ENCODE measurements at places on chromosomes 1 and 21.
A peak's percentile ranks its signal among the peaks of the same experiment; 100 is the strongest.

DNA sequence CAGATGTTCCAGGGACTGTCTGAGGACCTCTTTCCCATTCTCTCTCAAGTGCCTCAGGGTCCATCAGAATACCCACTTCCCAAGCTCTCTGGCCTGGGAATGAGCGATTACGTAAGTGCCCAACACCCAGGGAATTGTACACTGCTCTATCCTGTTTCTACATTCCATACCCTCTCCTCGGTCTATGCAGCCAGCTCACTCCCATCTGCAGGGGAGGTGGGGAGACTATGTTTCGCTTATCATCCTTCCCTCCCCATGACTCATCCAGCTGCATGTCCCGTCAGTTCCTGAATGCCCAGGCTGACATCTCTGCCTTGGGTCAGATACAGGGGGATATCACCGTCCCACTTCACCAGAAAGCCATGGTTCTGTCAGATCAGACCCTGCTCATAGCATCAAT, 34.5 kb upstream of the CD1D start:
- no peak for DNase-seq

GRCh38 chr1:35390600-35391494, 122.3 kb downstream of the ZMYM4 start:
- no peak for DNase-seq

- DNase-seq, result no peak
These were observed 10.9 kb downstream of the KCNAB2 start for GRCh38 chr1:6056572-6056948.

DNA sequence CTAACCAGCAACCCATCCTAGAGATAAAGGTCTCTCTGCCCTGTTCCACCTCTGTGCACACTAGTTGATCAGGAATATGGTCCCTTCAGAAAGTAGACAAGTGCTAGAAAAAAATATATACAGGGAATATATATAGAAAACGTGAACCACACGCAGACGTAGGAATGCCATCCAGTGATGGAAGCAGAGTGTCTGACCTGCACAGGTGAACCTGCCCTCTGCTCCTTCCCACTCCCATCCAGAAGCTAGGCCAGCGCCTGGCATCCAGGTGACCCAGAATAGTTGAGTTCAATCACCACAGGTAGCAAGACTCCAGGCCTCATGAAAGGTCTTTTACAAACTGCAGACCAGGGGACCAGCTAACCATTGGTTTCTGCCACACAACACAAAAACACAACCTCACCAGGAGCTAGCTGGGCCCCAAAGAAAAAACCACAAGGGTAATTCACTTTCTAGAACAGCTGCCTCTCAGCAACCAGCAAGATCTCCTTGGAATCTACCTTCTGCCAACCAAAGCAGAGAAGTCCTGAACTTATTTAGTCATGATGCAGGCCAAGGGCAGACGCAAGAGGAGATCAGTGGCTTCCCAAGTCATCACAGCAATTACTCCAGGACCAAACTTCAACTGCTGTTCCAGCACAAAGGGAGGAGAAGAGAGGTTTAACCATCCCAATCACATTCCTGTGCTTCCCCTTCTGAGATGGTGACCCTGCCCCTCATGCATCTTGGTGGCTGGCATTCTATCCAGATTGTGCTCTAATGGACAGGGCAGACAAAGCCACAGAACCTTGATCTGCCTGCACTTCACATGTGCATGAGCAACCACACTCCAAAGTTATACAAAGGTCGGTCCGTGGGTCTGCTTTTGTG, 53.0 kb downstream of the GPR161 start:
- DNase-seq, result no peak

DNA sequence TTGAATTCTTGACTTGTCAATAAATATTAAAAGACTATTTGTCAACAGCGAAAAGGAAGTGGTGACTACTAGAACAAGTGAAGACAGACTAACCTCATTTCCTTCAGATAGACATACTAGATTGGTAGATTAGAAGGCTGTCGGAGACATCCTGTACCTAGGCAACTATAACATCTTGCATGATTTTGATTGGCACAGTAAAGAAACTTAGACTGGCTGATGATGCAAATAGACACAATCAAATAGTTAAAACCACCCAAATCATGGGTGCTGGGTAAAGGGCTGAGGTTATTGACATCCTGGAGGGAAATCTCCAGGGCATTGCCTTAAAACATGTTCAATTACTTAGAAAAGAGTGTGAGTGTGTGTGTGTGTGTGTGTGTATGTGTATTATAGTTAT, 85.9 kb upstream of the EDEM3 start:
- no peak for DNase-seq

GRCh38 chr1:109947582-109948284, 36.8 kb upstream of the AHCYL1 start:
- no peak for DNase-seq

DNA sequence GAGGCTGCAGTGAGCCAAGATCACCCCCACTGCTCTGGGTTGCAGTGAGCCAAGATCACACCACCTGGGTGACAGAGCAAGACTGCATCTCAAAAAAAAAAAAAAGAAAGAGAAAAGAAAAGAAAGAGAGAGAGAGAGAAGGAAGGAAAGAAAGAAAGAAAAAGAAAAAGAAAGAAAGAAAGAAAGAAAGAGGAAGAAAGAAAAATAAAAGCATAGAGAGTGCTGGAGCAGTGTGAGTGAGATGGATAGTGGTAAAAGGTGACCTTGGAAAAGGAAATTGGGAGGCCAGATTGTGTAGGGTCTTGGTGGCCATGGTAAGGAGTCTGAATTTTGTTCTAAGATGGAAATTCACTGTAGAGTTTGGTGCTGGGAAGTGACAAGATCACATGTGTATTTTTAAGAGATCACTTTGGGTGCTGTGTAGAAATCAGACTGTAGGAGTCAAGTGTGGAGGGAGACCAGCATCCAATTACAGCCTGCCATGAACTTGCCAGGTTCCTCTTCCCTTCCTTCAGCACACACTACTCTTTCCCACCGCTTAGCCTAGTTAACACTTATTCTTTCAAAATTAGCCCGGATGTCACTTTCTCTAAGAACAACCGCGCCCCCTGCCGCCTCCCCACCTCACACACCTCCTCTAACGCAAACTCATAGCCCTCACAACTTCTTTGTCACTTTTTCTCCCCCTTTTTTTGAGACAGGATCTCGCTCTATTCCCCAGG, 17.9 kb downstream of the MTX1 start:
- peak; percentile 68 for DNase-seq

DNA sequence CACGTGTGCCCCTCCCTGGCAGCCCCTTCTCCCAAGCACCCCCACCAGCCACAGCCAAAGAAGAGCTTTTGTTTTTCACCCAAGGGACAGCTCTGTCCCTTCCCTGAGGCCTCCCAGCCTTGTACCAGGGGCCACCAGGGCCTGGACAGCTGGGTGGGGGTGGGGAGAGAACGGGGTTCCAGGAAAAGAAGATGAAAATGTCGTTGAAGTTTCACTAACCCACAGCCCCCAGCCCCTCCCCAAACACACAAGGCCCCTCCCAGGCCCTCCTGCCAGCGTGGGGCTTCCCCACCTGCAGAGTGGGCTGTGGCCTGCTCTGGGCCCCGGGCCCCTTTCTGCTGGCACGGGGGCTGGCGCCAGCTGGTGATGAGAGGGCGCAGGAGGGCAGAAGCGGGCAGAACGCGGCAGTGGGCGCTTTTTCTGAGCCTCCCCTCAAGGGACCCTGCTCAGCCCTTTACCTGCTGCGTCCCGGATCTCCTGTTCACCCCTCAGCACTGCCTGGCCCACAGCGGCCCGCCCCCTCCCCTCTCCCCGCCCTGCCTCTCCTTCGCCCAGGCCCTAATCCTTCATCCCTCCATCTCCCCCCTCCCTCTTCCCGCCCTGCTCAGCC, 5.5 kb upstream of the ANKRD65 start:
- no peak for DNase-seq

DNA sequence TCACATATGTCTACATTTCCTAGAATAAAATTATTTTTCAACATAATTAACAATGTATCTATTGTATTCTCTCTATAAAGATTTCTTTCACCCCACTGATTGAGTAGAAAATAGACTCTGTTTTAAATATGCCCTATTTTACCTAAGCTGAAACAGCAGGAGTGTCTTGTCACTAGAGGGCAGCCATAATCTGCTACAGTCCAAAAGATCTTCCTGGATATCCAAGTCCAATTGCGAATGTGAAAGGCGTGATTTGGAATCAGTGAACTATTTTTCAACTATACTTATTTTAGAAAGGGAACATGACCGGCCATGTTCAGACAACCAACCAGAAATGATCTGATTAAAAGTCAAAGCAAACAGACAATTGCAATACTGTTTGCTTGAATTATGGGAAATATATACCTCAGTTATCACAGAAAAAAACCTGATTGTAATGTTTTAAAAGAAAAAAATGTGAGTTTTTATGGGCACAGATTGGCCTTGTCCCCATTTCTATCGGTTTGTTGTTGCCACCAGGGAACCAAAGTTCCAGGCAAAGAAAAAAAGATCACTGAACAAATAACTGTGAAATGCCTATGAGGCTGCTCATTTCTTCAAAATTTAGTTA, 1211.0 kb upstream of the ADGRL4 start:
- no peak for DNase-seq

DNA sequence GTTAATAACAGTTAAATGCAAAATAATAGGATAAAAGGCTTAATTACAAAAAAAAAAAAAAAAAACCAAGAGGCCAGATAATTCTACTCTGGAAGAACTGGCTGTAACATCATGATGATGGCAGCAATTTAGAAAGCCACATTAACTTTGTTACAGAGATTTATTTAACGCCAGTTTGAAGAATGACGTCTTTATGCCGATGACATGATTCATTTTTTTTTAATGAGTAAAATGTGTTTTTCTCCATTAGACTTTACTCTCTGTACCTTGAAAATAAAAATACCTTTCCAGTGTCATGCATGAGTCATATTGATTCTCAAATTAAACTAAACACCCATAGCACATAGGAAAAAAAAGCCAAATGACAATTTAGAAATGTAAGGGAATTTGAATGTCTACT, 226.1 kb downstream of the RGS7 start:
- no peak for DNase-seq

GRCh38 chr1:20361805-20362381, 71.2 kb downstream of the VWA5B1 start:
- no peak for DNase-seq

DNA sequence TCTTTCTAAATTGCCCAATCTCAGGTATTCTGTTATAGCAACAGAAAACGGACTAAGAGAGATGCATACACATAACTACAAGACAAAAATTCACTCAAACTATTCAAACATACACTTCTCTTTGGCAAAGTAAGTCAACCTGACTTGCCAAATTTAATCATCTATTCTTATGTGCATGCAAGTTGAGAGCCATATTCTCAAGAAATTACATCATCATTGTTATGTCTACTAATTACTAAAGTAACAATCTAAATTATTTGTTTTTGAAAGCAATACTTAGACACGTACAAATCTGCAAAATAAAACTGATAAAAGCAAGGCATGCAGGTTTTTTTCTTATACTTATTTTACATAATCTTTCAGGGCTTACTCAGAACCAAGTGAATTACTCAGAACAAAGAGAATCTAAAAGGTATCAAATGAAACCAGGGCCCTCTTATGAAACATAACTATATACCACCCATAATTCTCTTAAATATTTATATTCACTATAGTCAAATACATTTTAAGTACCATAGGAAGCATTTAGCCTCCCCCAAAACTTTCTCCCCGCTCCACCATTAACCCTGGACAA, 62.3 kb downstream of the HLCS start:
- DNase-seq, result no peak

All from stimulated activated CD8-positive, alpha-beta memory T cell treated with anti-CD3 and anti-CD28 coated beads, Interleukin-7, amount 100 ng/mL, for 48 hours (primary cell).